Kidney capillary endothelial cell (primary cell): ENCODE measurements at places on chromosomes 4 and X.

DNA sequence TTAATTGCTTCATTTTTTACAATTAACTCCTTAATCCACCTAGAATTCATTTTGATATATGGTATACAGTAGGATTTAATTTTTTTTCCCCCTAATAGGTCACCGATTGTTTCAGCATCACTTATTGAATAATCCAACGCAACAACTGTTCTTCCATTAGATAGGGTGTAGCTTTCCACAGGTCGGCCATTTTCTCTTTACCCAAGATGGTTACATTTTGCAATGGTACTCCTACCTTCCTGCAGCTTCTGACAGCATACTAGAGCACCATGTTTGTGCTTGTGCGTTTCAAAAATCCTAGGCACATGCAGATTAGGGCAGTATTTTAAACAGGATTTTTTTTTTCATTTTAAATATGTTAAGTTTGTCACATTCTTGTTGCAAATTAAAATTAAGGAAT, 2.3 kb downstream of the LINC00632 start:
- DNase-seq, result no peak

DNA sequence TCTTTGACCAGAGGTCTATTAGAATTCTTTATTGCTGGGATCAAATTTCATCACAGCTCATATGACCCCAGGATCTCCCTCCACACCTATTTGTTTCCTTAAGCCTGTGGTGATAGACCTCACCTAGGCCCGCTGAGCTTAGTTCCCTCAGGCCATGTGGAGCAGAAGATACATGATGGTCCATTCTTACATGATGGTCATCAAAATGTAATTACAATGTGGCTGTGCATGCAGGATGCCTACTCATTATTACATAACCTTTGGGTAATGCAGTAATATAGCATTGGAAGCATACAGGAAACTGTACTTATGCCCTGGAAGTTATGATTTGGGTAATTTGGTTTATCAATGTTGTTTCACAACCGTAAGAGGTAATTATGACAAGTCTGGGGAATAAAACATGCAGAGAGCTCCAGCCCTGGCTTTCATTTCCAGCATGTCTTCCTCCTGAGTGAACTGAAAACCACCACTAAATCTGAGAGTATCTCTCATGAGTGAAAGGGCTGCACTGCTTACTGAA, 67.0 kb upstream of the AGA start:
- no peak for DNase-seq

DNA sequence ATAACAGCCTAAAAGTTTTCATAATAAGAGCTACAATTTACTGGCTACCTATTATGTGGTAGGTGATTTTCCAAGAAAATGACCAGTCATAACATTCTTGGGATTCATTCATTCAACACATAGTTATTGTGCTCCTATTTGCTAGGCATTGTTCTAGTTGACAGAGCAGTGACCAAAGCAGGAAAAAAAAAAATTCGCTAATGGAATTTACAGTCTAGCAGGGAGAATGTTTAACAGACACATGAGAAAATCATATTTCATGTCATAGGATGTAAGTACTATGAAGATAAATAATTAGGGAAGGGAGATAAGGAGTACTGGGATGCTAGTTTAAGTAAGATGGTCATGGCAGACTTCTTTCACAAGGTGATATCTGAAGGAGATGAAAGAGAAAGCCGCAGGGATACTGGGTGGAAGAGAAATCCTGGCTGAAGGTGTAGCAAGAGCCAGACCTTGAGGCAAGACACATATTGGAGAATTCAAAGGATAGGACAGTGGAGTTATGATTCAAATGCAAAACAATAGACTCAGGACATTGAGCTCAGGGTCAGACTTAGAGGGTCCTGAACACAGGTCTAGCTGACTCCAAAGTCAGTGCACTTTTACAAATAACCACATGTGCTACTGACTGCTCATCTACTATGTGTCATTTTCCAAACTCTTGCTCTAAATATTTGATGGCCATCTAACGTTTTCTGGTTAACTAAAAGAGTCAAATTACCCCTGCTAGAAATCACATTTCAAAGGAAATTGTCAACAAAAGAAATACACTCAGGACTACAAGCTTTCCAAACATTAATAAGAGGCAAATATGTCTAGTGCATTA, 20.4 kb downstream of the SPCS3 start:
- DNase-seq, result peak; percentile 25

DNA sequence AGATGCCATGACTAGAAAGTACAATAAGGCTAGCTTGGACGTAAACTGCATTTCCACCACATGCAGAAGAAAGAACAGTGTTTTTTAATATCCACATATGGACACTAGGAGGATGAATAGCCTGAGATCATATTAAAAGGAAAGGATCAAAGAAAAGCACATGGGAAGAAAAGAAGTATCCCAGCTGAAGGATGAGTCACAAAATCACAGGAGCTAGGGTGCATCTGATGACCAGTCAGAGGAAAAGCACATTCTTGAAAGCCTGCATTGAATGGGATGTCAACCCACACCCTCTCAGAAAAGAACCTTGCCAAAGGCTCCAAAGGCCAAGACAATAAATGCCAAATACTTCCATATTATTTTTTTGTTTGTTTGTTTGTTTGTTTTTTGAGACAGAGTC, 56.8 kb upstream of the PRDX4 start:
- no peak for DNase-seq

- DNase-seq, result no peak
These were observed 25.5 kb downstream of the SMIM14 start for GRCh38 chr4:39613093-39613656.

DNA sequence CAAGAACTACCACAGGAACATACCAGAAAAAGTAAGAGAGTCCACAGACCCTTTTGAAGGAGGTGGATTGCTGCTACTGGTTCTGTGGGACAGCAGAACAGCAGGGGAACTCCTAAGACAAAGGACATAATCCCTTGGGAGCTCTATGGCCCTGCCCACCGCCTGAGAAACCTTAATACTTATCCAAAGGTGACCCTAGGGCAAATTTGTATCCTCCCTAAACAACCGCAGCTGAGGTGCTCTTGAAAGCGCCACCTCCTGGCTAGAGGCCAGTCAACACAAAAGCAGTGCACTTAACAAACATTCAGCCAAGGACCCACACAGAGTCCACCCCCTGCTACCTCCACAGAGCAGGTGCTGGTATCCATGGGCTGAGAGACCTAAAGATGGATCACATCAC, 136.8 kb downstream of the ADAM29 start:
- DNase-seq, result no peak

GRCh38 chrX:42098900-42099299, 175.5 kb upstream of the CASK start:
- no peak for DNase-seq

DNA sequence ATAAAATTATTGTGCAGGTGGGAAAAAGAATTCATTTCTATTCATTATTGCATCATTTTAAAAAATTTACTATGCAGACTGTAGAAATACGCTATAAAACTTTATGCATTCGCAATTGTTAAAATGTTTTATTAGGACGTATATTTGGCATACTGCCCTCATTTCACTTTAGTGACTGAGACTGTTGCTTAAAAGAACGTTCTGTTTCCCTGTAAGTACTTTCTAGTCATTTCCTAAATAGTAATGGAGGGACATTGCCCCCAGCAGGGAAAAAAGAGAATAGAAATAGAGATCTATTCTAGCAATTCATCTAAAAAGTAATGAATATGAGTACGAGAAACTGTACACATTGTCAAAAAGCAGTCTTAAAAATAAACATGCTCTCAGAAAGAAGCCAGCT, 1295.8 kb upstream of the TENM3 start:
- DNase-seq, result no peak

- DNase-seq, result no peak
These were observed 34.7 kb downstream of the MSL3 start for GRCh38 chrX:11792461-11793421.

- DNase-seq, result no peak
These were observed 76.2 kb downstream of the PRRG1 start for GRCh38 chrX:37425370-37425769.

DNA sequence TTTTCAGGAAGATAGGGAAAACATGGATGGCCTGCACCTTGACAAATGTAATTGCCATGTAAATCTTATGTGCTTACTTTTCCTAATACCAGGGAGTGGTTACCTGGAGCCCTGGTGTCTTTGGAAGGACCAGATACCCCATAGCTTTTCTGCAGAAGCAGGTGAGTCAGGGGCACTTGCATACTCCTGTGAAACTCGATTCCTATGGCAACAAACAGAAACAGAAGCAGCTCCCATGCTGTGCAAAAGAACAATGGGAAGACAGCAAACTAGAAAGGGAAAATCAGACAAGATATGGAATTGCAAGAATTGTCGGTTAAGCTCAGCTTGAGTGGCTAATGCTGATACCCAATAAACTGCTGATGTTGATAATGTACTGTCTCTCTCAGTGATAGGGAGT, 117.4 kb upstream of the AFF2 start:
- DNase-seq, result no peak

DNA sequence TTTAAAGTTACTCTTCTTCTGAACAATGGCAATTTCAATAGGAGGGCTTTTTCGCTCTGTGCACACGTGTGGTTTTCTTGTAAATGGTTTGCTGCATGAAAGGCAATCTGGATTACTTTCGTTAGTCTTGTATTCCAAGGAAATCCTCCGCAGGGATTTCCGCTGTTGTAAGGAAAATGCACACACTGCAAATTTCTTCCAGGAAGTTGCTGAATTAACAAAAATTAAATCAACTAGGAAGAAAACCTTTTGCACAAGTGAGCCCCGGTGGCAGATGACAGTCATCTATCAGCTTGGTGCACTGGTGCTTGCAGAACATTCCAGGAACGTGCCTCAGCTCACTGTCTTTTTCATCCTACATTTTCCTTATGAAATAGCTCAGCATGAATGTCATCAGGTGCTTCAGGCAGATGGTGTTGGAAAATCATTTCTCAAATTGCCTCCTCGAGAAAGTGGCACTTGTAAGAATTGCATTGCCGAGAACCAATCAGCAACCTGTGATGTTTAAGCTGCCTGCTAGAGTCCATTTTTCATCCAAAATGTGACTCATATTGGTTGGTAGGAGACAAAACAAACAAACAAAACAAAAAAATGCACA, 272.4 kb upstream of the VCX start:
- DNase-seq, result no peak

DNA sequence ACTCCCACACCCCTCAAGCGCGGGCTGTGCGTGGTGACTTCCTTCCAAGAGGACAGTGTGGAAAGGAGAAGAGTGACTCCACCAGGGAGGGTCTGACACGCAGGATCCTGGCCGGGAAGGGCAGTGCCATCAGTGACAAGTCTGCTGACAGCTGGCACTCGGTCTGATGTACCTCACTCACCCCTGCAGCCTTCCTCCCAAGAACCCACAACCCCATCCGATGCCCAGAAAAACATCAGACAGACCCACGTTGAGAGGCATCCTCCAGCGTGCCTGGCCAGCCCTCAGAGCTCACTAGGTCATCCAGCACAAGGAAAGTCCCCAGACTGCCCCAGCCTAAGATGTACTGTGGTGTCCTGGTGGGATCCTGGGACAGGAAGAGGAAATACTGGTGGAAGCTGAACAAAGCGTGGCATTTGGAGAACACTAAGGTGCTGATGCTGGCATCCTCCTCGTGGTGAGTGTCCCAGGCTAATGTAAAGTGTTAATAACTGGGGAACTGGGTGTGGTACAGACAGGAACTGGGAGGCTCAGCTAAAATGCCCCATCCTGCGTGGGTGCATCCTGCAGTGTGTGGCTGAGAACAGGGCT, 200.0 kb upstream of the PSAPL1 start:
- DNase-seq, result peak; percentile 59

DNA sequence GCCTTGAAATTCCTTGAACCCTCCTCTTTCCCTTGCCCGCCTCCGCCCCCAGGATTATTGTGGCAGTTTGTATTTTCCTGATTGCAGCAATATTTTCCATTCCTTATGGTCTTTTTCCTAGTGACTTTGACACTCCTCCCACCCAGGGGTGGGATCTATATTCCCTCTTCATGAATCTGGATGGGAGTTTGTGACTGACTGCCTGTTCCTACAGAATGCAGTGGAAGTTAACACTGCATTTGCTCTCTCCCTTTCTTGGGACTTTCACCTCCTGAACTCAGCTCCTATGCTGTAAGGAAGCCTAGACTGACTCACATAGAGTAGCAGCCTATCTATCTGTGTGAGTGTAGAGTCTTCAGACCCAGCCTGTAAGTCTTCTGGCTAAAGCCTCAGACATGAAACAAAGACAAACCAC, 2.2 kb downstream of the FUNDC2 start:
- peak; percentile 24 for DNase-seq

DNA sequence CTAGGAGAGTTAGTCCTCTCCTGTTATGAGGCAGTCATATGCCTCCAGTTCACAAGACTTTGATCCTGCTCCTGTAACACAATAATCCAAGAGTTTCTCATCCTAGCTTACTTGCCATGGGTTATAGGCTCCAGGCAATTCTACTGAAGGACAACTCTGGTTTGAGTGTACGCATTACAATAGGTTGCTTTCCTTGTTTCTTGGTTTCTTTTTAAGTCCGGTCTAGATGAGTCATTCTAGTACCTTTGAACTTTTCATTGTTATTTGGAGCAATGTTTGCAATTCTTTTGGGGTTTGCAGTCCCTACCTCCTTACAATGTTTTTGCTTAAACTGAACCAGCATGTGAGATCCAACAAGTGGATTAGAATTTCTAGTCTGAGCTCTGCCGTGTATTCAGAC, 109.1 kb downstream of the ANAPC4 start:
- DNase-seq, result no peak

- DNase-seq, result no peak
These were observed 53.1 kb downstream of the ARHGEF38 start for GRCh38 chr4:105605493-105605892.

GRCh38 chrX:153686711-153687110, 1.0 kb upstream of the SLC6A8 start:
- DNase-seq, result no peak

DNA sequence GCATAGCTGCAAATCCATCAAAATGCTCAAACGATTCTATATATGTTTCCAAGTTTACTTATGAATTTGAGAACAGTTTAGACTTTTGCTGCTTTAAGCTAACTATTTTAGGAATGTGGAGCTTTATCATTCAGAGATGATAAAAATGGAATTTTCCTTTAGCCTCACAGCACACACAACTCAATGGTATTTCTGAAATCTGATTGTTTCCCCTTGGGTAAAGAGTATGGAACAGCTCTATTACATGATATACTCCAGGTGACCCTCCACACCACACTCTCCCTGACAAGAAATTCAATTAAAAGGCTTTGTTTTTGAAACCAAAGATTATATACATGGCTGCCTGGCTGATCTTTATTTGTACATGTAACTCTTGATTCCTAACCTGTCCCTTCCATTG, 120.0 kb downstream of the LUZP4 start:
- no peak for DNase-seq

GRCh38 chr4:14562901-14563300, 439.4 kb upstream of the CPEB2 start:
- no peak for DNase-seq

DNA sequence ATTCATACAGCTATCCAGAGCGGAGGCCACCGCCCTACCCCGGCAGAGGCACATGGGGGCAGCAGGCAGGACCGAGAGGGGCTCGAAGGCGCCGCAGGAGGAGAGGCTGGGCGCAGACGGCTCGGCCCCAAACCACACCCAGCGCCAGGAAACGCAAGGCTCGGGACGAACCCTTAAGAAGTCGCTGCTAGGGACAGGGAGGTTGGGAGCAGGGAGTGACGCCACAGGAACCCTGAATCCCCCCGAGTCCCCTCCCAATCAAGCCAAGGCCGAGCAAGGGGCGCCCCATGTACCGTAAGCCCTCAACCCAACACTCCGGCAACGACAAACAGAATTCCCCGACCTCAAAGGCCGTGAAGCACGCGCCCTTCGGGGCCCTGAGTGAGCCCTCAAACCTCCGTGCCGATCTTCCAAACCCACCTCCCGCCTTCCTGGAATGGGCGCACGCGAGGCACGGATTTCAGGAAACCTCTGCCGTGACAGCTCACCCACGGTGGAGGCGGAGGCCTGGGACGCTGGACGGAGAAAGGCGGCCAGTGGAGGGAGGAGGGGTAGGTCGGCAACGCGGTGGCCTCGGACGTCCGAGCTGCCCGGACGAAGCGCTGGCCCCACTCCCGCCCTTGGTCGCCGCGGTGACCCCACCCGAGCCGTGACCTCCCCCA, 1.8 kb downstream of the ZFYVE28 start:
- DNase-seq, result no peak
